ENCODE measurements at places on chromosomes 7 and 10.

- no peak for DNase-seq
Observed at GRCh38 chr10:126387931-126388911, at the start of gene ADAM12. TSS of gene ADAM12 (minus strand) at chr10:126388477. CDS start at chr10:126388145, 332 bp downstream.

DNA sequence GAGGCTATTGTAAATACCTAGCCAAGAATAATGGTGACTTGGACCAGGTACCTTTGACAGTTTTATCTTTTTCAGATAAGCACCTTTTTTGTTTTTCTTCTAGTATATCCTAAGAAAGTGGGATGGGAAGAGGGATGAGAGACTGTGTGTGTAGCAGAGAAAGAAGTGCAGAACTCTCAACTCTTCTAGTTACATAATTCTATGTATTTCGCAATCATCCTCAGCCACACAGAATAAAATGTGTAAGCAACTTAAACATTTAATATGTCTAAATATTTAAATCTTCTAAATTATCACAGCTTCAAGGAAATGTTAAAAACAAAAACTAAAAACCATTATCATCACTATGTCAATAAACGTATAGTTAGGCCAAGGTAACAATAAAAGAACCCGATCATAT is 42.6 kb upstream of the GSAP start:
- no peak for DNase-seq

- no peak for DNase-seq
Observed at GRCh38 chr10:23892296-23892695, 316.6 kb upstream of the KIAA1217 start.

DNA sequence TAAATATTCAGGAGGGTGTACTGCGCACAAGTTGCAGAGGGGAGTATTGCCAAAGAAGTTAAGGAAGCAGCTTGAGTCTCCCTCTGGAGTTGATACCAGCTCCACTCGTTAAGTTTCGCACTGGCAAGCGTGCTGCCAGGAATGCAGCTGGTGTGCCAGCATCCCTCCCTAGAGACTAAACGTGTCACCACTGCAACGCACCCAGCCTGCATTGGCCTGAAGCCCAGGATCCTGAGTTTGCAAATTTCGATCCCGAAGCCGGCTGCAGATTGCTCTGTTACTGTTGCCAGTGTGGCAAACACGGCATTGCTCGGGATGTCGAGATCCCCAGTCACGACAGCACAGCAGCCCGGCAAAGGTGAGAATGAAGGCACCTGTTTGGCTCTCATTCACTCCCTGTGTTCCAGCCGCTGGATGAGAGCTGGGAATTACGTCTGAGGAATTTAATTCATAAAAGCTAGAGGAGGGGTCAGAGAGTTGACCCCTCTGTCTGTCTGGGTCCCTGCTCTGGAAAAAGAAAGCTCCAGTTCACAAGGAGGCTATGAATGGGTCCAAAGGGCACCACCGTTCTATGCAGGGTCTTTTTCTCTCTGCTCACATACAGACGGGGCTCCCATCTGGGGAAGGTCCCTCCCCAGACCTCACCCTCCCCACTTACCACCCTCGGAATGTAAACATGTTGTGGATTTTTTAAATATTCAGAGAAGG is 61.0 kb downstream of the NRP1 start:
- DNase-seq = no peak

DNA sequence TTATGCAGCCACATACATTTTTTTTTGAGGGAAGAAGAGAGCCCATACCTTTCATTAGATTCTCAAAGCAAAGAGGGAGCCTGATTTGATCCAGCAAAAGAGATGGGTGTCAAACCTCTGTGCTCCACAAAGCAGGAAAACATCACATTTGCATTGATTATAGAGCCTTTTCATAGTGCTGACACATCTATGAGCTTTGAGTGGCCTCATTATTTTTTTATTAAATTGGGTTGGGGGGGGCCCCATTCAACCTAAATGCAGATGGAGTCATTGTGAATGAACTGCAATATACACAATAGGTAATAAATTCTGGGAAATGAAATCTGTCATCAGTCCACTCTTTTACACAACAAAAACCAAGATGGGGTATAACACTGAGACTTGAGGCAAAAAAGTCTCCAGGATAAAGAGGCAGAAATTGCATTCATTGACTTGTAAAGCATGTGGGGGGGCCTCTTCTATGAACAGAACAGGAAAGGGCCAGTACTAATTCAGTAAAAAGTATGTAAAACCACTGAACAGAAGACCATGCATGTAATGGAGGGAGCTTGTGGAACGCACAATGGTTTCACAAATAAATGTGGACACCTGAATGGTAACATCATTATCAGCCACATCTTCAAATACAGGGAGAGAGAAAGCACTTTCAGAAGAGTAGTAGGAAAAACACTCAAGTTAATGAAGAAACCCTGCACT is 17.7 kb upstream of the ASB4 start:
- no peak for DNase-seq

GRCh38 chr7:134406431-134406830 is 52.5 kb downstream of the AKR1B1 start:
- DNase-seq = no peak

DNA sequence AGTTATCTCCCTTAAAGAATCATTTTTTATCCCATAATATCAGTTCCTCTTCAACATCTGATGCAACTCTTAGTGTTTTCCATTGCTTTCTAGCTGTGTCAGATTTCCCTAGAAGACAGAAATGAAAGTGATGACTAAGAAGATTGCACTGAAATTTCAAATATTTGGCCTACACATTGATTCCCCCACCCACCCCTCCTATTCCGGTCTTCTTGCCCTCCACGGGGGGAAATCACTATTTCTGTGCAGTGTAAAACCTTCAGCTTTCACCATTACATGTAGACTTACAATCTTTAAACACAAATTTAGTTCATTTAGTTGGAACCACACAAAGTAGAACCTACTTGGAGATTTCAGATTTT is 63.7 kb upstream of the IL6 start:
- no peak for DNase-seq

- DNase-seq = no peak
Observed at GRCh38 chr7:47253650-47254080, 328.2 kb downstream of the TNS3 start.
